Stimulated activated CD8-positive, alpha-beta memory T cell treated with anti-CD3 and anti-CD28 coated beads, Interleukin-15, amount 100 ng/mL, for 48 hours (primary cell): ENCODE measurements at places on chromosomes 7 and 10.

DNA sequence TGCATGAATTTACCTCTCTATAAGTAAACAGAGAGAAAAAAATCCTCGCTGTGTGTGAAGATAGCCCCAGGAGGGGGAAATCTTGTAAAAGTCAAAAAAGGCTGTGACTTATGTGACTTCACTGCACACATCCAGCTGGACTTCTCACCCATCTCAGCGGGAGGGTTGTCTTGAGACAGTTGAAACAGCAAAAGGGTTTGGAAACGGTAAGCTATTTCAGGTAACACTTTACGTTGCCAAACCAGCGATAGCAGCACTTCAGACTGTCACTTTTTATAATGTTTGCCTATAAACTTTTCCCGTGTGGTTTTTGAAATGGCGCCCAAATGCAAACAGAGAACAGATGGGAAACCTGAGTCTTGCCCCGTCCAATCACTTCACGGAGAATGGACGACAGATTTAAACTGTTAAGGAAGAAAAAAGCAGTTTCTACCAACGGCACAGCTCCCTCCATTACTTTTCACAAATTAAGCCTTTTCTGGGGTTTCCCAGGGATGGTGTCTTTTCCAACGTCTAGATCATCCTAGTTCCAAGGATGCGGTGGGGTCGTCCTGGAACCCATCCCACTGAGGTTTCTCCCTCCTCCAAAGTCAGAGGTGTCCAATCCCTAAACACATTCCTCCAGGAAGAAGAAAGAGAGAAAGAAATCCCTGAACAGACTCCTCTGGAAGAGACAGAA is 25.2 kb downstream of the FGFR2 start:
- no peak for DNase-seq

- no peak for DNase-seq
Observed at GRCh38 chr7:140920745-140921144, 4.0 kb downstream of the BRAF start.

GRCh38 chr10:93861825-93862224 is 32.0 kb upstream of the SLC35G1 start:
- DNase-seq = no peak

DNA sequence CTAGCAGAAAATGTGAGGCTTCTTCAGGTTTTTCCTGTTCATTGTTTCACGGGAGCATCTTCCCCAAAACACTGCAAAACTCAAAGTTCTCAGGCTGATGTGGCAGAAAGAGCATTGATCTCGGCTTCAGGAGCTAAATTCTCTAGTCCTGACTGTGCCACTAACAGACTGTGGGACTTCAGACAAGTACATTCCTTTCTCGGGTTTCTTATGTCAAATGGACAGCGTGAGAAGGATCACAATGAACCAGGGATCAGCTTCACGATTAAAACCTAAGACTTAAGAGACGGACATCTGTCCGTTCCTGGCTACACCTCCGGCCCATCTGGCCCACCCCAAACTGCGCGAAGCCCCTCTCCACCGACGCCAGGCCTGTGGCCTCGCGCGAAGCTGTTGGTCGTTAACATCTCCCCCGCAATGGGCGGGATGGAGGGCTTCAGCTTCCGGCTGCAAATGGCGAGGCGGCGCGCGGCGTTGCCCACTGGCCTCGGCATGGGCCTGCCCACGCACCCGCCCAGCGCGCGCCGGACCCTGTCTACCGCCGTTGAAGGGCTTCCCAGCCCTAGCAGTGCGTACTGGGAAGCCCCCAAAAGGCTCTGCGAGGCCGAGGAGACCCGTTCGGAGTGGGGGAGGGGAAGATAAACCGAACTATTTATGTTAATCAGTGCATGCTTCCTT is 549 bp upstream of the DDX50 start:
- DNase-seq = no peak

DNA sequence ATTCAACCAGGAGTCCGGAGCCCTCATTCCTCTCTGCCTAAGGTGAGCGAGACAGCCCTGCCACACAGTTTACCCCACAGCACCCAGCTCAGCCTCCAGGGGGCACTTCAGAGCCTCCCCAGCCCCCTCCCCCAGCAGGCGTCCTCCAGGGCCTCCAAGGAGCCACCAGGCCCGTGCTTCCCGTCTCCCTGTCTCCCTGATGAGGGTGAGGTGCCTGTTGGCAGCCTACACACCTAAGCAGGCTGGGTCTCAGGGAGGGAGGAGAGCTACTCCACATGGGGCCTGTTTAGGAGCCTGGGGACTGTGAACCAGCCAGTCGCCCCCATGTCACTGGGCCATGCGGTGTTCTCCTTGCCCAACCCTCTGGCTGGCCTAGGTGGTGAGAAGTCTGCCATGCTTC is 28.9 kb upstream of the TRIM8 start:
- no peak for DNase-seq

GRCh38 chr7:55308186-55308929 is 56.8 kb upstream of the LANCL2 start:
- DNase-seq = no peak

DNA sequence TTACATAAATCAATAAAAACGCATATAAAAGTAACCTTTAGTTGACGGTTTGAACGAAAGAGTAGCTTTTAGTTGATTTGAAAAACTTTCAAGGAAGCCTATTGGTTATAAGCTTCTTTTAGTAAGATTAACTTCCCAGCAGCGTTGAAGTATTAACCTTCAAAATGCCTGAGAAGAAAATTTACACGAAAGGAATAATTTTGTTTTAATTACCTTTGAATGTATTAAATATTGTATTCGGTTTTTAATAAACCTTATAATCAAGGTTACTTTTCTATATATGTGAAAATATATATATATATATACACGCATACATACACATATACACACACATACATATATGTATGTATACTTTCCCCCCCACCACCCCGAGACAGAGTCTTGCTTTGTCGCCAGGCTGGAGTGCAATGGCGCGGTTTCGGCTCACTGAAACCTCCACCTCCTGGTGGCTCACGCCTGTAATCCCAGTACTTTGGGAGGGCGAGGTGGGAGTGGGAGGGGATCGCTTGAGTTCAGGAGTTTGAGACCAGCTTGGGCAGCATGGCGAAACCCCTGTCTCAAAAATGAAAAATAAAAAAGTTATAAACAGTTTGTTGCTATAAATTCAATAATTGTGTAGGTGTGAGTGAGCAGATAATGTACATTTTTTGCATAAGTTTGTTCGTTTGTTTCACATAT is 57.6 kb upstream of the EZH2 start:
- DNase-seq = peak; percentile 48

GRCh38 chr7:50807026-50807730 is 24.5 kb upstream of the GRB10 start:
- no peak for DNase-seq

DNA sequence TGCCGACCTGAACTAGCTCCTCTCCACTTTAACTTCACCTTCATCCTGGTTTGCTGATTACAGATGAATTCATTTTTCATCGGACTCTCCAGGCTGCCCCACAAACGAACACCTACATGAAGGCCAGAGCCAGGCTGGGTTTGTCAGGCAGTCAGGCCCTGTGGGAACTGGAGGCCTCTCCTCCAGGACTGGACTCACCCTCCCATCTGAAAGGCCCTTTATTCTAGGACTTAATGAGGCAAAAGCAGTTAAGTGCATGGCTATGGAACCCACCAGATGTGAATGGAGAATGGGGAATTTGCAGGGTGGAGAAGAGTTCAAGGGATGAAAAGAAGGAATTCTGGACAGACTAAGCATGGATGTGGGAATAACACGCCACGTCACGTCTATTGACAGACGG is 170.8 kb downstream of the ARHGAP12 start:
- DNase-seq = no peak

- no peak for DNase-seq
Observed at GRCh38 chr10:33963729-33964128, 629.3 kb upstream of the NRP1 start.

DNA sequence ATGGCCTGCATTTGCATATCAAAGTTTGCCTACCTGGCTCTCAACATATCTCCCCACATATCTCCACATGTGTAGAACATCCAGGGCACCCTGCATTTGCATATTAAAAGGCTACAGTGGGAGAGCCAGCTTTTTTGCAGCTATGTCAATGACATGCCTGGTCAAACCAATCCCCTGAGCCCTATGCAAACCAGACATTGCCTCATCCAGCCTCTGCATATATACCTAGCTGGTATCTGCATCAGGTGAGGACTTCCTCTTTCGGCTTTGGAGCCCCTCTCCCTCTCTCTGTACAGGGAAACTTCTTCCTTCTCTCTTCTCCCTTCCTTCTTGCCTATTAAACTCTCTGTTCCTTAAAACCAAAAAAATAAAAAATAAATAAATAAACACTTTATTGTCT is 142.7 kb upstream of the STEAP4 start:
- no peak for DNase-seq

GRCh38 chr7:89661876-89662275 is 492.4 kb upstream of the STEAP1 start:
- DNase-seq = no peak

DNA sequence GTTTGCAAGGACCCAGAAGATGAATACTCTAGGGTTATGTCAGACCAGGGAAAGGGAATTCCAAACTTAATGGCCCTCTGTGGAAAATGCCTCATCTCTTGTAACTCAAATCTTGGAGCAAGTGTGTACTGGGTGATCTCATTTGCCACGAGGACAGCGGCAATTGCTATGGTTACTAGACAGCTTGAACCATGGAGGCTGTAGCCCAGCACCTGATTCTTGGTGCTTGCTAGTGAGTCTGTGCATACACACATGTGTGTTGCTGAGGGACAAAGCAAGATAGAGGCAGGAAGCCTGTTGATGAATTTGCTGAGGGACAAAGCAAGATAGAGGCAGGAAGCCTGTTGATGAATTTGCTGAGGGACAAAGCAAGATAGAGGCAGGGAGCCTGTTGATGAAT is 58.6 kb upstream of the FEZF1 start:
- DNase-seq = no peak

GRCh38 chr7:89223900-89224395 is 428.4 kb upstream of the TEX47 start:
- no peak for DNase-seq

GRCh38 chr10:109689785-109690184 is 233.5 kb downstream of the XPNPEP1 start:
- no peak for DNase-seq

GRCh38 chr7:668139-668931 is 58.2 kb upstream of the DNAAF5 start:
- DNase-seq = no peak
